Thymus (tissue), 14 donors: ENCODE measurements at places on chromosomes 4 and X. TPM values are rescaled to one million over a fixed set of nuclear protein-coding genes. Genes with fewer than 3 reads are reported as not detected.

DNA sequence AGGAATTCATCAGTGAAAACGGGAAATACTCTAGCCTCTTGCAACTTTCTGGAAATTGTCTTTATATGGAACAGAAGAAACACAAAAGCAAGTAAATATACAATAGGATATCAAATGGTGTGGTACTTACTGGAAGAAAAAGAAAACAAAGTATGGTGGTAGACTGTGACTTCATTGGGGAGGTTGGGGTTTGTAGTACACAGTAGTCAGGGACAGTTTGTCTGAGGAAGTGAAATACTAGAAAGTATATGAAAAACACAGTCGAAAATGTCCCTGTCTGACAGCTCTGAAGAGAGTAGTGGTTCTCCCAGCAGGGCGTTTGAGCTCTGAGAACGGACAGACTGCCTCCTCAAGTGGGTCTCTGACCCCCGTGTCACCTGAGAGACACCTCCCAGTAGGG is 390.0 kb upstream of the NWD2 start:
- DNase-seq: no peak

DNA sequence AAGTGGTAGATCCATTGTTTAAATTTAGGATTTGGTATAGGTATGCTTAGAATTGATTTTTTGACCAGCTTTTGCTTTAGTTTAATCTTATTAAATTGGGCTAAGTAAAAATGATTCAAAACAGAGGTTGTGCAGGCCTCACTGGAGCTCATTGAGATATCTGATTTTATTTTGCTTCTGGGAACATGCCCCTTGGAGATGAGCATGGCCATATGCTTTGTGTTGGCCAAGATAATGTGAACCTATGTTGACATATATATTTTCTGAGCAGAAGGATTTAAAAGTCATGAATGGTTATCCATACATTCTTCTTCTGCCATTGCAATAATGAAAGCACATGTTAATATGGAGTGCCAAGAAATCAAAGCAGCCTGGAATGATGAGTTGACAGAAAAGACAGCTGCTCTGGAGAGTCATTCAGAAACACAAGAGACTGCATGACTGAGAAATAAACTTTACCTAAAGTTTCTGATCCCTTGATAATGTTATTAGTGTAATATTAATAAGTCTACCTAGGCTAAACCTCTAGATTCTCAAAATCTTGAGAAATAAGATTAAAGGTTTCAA is 489.7 kb upstream of the GNPDA2 start:
- DNase-seq: no peak

PHF8 gene
- total RNA-seq: 13.4 TPM

GRCh38 chr4:8168832-8169598 is 10.4 kb upstream of the ABLIM2 start:
- DNase-seq: no peak

DNA sequence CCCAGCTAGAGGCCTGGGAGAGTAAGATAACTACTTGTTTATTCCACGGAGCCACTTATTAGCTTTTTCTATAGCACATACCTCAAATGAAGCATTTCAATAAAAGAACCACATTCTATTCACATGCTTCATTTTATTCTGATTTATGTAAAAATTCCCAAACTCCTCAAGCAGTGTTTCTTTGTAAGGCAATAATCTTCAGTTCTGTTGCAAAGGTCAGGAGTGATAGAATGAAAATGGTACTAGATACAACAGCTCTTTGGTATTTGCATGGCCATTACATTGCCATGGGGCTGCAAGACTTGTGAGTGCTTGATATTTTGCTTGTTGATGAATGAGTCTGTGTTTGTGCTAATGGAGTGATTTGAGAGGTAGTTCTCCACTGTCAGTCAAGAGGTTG is 39.4 kb downstream of the AR start:
- no peak for DNase-seq
